ENCODE measurements at places on chromosomes 7 and 10.
A peak's percentile ranks its signal among the peaks of the same experiment; 100 is the strongest.

DNA sequence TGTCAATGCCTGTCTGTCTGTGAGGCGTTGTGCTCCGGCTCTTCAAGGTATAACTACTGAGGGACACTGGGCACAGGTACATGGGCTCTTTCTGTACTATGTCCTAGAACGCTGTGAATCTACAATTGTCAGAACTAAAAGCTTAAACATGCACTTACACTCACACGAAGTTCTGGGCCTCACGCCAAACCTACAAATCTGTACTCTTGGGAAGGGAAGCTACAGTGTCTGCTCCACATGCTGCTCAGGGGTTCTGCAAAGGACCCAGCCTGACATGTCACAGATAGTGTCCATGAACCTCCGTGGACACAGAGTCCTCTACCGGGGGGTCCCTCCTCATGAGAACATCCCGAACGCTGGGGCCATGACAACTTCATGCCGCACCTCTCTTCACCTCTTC lies 268.7 kb downstream of the WDR37 start:
- DNase-seq = no peak

DNA sequence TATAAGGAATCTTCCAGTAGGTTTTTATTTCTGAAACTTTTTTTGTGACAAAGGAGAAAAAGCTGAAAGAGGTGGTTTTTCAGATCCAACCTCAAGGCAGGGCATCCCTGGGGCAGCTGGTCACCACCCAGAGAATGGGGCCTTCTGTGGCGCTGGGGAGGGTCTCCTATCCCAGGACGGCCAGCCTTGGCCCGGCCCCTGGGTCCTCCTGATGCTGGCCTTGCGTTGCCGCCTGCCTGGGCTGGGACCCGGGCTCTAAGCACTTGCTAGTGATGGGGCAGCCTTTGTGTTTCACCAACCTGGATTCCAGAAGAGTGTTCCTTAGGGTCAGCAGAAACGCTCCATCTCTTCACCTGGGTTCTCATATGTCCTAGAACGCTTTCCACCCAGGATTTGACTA lies 16.3 kb downstream of the SHH start:
- no peak for DNase-seq

DNA sequence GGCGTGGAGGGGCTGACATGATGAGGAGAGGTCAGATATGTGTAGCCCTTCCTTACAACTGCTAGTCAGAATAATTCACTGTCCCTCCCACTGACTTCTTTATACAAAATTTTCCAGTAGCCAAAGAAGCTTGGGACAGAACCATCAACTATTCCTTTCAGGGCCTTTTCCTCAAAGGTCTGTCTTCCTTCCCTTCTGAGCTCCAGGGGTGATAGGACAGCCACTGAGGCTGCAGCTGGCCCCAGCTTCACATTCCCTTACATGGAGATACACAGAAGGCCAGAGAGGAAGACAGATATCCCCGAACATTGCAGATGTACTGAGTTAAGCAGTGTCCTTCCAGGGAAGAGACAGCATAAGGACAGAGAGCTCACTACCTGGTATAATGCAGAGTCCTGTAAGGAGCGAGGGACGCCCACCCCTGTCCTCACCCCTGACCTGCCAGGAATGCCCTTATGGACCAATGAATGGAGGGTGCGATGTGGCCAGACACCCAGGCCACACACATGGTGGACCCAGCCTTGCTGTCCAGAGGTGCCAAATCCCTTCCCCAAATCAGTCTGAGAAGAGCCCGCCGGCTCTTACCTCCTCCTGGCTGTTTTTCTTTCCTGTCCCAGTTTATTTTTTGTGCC lies 754.7 kb downstream of the GRID1 start:
- no peak for DNase-seq

DNA sequence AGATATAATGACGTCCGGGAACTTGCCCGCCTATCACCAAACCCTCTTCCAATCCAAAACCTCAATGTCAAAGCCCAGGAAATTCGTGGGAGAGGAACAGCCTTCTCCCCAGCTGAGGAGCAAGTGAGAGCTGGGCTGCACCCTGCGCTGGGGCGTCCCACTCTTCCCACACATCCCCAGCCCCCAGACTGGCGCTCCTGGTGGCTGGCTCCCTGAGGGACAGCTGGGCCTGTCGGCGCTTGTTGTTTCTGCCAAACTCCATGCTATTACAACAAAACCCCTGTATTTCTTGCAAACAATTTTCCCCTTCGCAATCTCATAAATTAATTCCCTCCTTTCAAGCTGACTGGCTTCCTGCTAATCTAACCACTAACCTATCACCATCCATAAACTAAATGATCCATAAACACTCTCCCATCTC lies 53.0 kb downstream of the GRID1 start:
- no peak for DNase-seq

DNA sequence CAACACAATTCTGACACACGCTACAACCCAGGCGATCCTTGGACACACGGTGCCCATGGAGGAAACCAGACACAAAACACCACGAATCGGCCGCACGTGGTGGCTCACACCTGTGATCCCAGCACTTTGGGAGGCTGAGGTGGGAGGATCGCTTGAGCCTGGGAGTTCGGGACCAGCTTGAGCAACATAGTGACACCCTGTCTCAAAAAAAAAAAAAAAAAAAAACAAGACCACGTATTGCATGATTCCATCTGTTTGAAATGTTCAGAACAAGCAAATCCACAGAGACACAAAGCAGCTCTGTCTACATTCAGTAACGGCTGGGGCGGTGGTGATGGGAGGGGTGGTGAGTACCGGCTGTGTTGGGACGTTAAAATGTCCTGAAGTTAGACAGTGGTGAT lies 25.2 kb downstream of the ADAP1 start:
- DNase-seq = no peak

- no peak for DNase-seq
These were observed 85.0 kb downstream of the VIPR2 start for GRCh38 chr7:159059629-159060028.

DNA sequence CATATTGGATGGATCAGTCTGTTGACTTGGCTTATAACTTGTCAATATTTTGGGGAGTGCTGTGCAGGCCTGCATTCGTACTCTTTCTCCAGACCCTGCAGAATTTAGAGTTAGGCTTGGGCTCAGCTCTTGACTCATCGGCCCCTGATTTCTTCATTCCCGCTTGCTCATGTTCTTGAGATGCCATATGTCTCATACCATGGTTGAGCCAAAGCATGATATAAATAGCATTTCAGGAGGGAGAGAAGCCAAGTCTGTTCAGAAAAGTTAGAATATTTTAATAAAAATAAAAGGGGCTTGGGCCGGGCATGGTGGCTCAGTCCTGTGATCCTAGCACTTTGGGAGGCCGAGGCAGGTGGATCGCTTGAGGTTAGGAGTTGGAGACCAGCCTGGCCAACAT lies 898.1 kb downstream of the TYW1 start:
- no peak for DNase-seq

GRCh38 chr7:72435366-72435765 lies 23.2 kb upstream of the CALN1 start:
- DNase-seq = no peak

DNA sequence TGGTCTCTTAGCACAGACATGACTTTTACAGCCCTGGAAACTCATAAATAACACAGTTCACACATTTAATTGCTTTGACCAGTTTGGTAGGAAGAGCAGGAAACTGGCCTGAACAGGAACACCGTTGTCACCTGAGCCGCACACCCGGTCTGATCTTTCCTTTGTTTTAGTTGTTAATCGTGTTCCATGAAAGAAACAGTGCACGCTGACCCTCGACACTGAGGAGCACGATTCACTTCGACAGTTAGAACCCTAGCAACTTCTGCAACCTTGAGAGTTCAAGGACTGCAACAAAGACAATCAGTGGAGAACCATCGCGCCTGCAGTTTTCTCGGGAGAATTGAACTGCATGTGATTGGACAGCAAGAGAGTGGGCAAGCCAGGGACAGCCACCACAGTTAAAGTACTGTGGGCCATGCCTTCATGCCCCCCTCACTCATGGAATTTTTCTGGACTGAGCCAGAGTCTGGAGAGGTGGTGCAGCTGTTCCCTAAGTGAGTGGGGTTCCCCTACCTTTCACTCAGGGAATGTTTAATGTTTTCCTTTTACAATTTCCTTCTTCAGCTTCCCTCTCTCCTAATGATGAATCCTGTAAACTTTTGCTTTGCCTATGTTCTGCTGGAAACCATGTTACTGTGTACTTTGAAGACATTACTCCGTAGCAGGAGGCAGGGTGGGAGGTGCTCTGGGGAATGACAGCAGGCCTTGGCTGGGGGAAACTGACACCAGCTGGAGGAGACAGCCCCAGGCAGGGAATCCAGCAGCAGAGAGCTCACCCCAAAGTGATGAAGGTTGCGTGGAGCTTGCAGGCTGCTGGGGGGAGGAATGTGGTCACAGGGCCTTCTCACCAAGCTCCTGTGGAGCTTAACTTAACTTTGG lies 198.7 kb downstream of the ZNF438 start:
- DNase-seq = no peak

GRCh38 chr10:93579089-93579488 lies 12.6 kb downstream of the FFAR4 start:
- no peak for DNase-seq

DNA sequence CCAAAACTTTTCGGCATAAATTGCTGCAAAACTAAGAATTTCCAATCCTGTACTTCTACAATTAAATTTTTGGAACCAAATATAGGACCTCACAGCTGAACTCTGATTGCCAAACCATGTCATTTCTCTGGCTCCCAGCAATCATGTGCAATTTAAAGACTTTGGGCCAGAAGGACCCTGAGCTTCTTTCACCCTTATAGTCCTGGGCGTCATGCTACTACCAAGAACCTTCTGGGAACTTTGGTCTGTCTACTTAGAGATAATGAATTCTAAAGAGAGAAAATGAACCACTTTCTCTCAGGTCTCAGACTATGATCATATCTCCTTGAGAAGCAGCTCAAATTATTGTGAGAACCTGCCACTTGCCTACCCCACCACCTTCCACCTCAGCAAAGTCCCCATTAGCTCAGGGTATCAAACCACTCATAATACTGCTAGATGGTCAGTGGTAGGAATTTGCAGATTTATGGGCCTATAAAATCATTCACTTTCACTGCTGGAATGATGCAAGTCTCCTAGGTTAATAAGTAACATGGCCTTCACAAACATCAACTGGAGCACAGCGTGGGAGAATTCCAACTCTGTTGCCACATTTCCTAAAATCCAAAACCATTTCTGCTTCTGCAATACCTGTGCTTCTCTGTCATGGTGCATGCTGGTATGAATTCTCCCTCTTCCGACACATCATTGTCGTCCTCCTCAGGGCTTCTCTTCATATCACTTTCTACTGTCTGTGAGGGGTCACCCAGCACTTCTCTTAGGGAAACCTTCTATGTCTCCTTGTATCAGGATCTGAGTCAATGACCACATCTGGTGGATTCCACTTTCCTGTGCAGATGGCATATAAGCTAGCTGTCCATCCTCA lies 6.6 kb upstream of the WDR91 start:
- DNase-seq = no peak

- no peak for DNase-seq
These were observed 65.1 kb downstream of the ZRANB1 start for GRCh38 chr10:125006921-125007426.

GRCh38 chr10:31581741-31582323 lies 262.8 kb downstream of the ZEB1 start:
- DNase-seq = no peak

DNA sequence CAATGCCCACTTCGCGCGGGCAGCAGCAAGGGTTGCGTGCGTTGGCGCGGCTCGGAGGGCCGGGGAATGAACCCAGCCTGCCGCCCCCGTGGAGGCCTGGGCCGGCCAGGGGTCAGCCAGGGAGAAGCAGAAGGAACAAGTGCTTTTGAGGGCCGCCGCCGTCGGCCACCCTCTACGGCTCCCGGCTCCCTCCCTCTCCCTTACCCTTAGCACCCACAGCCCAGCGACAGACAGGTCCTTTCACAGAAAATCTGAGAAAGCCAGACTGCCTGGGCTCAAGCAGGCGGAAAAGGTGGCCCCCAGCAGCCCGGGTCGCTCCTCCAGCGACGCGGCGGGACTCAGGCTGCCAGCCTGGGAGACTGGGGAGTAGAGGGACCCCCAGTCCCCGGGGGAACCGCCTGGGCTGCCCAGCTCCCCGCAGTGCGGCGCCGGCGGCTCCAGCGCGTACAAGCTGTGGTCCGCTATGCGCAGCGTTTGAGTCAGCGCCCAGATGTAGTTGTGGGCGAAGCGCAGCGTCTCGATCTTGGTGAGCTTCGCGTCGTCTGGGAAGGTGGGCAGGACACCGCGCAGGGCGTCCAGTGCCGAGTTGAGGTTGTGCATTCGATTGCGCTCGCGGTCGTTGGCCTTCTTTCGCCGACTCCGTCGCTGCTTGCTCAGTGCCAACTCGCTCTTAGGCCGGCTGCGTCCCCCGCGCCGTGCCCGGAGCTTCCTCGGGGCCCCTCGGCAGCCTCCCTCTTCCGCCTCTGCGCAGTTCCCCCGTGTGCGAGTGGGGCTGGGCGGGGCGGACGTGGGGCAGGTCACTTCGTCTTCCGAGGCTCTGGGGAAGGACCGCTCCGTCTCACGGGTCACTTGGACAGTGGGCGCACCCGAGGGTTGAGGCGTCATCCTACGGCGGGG lies 815 bp downstream of the NEUROG3 start:
- DNase-seq = no peak

DNA sequence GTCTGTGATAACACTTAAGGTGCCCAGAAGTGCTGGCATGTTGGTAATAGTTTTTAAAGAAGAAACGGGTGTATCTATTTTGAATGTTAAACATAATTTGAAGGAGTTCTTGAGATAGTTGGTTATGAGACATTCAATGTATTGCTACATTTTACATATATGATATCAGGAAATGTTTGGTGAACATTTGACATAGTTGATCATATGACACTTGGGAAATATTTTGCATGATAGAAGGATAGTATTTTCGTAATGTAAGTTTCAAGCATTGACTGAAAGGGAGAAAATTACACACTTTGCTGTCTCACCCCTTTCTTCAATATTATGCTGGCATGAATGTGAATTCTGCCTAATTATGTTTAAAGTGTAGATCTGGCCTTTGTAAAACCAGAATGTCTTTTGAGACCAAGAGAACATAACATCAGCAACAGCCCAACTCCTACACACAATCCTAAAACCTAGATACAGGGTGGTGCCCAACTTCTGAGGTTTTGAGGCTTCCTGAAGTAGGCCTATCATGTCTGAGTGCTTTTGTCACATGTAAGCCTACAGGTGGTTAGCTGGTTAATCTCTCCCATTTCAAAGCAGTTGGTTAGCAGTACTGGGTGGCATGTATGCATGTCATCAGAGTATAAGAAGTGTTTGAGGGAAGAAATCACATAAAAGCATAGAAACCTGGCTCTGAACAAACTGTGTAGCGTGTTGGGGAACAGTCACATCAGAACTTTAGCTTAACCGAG lies 2.1 kb downstream of the ADD3 start:
- peak; percentile 82 for DNase-seq

DNA sequence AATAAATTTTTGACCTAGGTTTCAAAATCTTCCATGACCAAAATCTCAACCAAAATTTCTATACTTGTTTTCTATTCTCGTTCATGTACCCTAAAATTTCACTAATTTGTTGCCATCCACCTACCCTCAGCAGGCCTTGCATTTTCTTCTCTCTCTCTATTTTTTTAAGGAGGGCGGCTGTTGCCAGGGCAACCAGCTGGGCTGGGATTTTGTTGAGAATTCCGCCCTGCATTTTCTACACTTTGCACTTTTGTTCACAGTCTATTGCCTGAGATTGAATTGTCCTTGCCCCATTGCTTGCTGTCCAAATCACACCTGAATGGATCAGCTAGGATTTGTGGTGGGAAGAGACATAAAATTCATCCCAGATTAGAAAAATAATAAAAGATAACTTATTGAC lies 657.5 kb upstream of the NRP1 start:
- DNase-seq = no peak

All from CD4-positive, alpha-beta T cell treated with Interleukin-6 at 100 ng/mL for 8 hours (primary cell).